ENCODE measurements at places on chromosomes 5 and 9. TPM values are rescaled to one million over a fixed set of nuclear protein-coding genes. Genes with fewer than 3 reads are reported as not detected.

- no peak for DNase-seq
These were observed 47.7 kb downstream of the ATG10 start for GRCh38 chr5:82019342-82020138.

DNA sequence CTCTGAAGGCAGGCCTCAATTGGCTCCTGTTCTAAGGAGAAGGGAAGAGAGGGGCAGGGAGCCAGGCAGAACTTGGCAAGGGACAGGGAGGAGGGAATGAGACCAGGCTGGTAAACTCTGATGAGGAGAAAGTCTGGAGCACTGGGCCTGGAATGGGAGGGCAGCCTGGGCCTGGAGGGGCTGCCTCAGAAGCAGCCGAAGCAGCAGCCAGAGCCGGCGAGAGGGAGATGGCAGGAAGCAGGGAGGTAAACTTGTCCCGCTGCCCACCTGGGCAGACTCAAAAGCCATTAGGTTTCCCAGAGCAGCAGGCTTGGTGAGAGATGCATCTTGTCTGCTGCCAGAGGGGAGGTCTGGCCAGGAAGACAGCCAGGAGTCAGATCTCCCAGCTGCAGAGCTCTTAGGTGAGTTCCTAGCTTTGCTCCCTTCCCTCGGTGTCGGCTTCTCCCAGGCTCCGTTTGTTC is 37.0 kb upstream of the CRB2 start:
- DNase-seq, result no peak

DNA sequence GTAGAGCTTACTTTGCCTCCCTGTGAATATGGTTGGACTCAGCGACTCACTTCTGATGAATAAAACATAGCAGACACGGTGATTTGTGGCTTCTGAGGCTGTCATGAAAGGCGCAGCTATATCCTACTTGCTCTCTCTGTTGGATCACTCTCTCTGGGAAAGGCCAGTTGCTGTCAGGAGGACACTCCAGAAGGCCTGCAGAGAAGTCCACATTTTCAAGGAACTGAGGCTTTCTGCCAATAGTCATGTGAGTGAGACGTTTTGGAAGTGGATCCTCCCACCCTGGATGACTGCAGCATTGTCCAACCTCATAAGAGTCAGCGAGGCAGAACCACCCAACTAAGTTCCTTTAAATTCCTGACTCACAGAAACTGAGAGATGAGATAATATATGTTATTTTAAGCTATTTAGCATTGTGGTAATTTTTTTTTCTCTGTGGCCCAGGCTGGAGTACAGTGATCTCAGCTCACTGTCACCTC is 156.0 kb upstream of the MAST4 start:
- DNase-seq, result no peak

- DNase-seq, result peak; percentile 24
These were observed 67.7 kb downstream of the TENT4A start for GRCh38 chr5:6780802-6781391.

GRCh38 chr5:113255579-113256386 is 179.0 kb downstream of the TSSK1B start:
- no peak for DNase-seq

DNA sequence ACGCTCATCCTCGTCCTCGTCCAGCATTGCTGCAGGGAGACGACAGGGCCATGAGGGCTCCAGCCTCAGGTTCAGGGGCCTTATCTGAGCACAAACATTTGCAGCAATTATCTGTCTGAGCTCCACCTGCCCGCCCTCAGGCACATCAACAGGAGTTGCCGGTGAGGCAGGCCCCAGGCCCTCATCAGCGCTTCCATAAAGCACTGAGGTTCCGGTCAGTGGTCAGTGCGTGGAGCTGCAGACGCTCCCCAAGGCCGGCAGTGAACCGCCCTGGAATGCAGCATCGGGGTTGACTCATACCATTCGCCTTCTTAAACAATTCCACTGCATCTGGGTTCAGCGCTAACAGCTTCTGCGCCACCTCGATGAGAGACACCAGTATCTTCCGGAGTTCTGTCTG is 15.2 kb downstream of the UBAC1 start:
- DNase-seq, result no peak

DNA sequence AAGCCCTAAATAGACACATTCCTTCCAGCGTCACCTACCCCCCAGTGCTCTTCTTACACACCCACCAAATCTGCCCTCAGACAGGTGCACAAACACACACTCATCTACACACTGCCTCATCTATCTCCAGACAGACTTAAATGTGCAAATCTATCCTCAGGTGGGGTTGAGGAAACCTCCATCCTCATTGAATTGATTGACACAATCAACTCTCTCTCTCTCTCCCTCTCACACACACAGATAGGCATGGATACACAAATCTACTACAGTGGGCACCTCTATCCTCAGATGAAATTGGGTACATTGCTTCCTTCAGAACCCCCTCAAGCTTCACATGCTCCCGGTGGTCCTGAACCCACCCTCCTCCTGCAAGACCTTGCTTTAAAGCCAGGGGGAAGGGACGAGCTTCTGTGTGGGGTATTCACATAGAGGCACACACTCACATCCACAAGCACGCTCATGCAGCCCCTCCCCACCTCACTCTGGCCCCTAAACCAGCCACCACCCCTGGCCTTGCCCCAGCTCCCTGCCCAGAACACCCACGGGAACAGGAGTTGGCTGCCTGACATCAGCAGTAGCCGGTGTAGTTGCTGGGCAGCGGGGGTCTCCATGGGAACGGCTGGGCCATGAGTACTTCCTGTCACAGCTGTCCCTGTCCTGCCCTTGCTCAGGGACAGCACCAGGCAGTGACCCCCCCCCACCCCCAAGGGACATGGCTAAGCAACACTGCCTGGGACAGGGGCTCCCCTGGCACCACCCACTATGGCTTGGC is 22.8 kb downstream of the PCDH1 start:
- no peak for DNase-seq

DNA sequence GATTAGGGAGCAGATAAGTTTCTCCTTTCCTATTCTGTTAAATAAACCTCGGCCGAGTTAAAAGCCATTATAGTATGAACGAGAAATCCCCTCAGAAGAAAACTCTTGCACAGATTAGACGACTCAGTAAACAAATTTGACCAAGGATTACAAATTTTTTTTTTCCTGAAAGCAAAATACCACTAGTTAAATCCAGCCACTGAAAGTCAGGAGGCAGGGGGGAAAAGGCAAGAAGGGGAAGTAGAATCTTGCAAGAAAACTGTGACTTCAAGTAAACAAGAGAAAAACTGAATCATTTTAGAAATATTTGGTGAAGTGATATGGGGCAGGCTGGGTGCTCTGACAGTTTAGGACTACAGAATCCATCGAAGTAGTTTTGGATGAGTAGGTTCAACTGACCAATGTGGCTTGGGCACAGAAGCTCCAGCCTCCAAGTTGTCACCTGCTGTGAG is 251.0 kb downstream of the DENND1A start:
- no peak for DNase-seq

DNA sequence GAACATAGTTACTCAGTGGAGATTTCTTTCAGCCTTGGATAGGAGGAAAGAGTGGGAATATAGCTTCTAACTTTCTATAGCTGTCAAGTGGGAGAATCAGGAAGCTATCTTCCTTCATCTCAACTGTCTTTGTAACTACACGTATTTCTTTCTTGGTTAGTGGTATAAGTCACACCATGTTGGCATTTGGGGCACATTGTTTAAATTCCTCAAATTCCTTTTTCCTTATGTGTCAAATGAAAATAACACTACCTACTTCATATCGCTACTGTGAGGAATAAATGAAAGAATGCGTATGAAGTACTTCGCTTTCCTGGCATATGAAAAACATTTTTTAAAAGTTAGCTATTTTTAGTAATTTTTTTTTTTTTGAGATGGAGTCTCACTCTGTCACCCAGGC is 1082.5 kb upstream of the WWC1 start:
- DNase-seq, result peak; percentile 5

The FBXW5 gene
- polyA plus RNA-seq, result 59.5 TPM

The GPR150 gene
- not detected for polyA plus RNA-seq

Data from A549 (cell line).